Caco-2 (cell line): ENCODE measurements at places on chromosomes 7 and 10. TPM values are rescaled to one million over a fixed set of nuclear protein-coding genes. Genes with fewer than 3 reads are reported as not detected.

DKK1 gene
- total RNA-seq, result 1,709 and 1,866 TPM in 2 replicates

ZPBP gene
- not detected in 2 replicates for total RNA-seq

TSPAN33 gene
- 2.6 and 4.5 TPM in 2 replicates for total RNA-seq

PRRT4 gene
- total RNA-seq, result 0.37 and 0.43 TPM in 2 replicates

C10orf62 gene
- not detected in 2 replicates for total RNA-seq

C7orf33 gene
- 0.23 TPM in 1 of 2 replicates, not detected in the other for total RNA-seq

NPC1L1 gene
- 5.9 and 6.5 TPM in 2 replicates for total RNA-seq
